ENCODE measurements at places on chromosomes 12 and 14.

- no peak for DNase-seq
Observed at GRCh38 chr12:29591140-29592020, 93.9 kb upstream of the OVCH1 start.

- DNase-seq: no peak
Observed at GRCh38 chr12:67299526-67299925, 30.4 kb downstream of the CAND1 start.

GRCh38 chr12:7107636-7108002 is 1.4 kb downstream of the C1RL start:
- DNase-seq: peak; percentile 43

- no peak for DNase-seq
Observed at GRCh38 chr12:1162081-1162760, 171.2 kb downstream of the ERC1 start.

- no peak for DNase-seq
Observed at GRCh38 chr14:106528717-106529116, 1002.3 kb downstream of the TMEM121 start.

DNA sequence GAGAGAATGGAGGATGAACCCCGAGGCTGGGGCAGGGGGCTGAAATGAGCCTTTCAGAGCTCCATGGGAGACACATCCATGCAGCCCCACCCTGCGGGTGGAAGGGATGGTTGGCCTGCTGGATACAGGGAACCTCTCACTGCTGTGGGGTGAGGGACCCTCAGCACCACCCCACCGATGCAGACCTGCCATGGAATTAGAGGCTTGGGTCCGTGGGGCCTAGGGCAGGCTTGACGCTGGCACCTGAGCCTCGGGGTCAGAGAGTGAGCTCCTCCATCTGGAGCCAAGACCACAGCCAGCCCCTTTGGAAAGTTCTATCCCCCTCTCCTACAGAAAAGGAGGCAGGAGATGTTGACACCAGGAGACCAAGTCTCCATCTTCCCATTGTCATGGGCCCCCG is 7.4 kb upstream of the KRT74 start:
- no peak for DNase-seq

DNA sequence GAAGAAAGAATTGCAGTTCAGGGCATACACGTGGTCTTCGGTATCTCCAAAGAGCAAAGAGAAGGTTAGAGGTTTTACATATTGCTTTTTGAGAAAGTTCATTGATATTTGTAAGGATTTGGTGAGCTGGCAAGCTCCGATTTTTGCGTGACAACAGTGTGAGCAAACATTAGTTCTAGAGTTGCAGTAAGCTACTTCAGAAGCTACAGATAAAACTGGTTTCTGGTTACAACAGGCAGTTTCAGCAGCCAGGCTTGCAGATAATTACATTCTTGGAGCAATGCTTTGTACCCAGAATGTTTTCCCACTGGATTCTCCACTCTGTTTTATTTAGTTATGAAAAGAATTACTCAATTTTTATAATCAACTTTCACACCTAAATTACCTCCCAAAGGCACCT is 28.2 kb downstream of the KLRK1 start:
- DNase-seq: no peak

- DNase-seq: no peak
Observed at GRCh38 chr12:16606201-16606849, 363 bp upstream of the LMO3 start.

GRCh38 chr14:95231966-95232633 is 74.8 kb upstream of the DICER1 start:
- DNase-seq: no peak

- DNase-seq: no peak
Observed at GRCh38 chr12:6399884-6400644, 16.1 kb downstream of the LTBR start.

GRCh38 chr12:57001448-57001906 is 4.9 kb downstream of the ZBTB39 start:
- DNase-seq: peak; percentile 78

- no peak for DNase-seq
Observed at GRCh38 chr12:68638171-68638570, 27.5 kb downstream of the RAP1B start.

Measured in hematopoietic multipotent progenitor cell treated with erythropoietin and hydrocortisone succinate and interleukin-3 and kit ligand, for 8 days (in vitro differentiated cells).